ENCODE measurements at places on chromosomes 3 and 15.

- DNase-seq, result no peak
Measured at GRCh38 chr3:178086144-178086825, 450.0 kb upstream of the KCNMB2 start.

DNA sequence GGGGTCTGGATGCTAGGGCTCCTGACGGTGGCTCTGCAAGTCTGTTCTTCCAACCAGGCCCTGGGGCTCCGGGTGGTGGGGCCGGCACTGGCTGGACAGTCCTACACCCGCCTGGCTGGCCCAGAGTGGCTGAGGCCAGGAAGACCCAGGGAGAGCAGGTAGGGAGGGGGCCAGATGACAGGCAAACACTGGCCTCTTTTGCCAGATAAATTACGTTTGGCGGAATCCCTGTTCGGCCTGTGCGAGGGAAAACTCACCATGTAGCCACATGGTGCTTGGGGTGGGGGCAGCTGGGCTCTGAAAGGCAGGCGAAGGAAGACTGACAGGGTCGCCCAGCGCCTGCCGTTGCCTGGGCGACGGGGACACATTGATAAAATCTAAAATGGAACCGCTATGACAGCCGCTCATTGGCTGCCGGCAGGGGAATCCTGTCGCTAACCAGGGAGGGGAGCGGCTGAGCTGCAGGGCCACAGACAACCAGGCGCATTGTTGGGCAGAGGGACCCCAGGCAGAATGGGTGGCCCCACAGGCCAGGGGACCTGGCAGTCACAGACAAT, 30.4 kb downstream of the IQSEC1 start:
- DNase-seq, result no peak

- DNase-seq, result no peak
Measured at GRCh38 chr3:147538034-147538433, 128.9 kb downstream of the ZIC1 start.

DNA sequence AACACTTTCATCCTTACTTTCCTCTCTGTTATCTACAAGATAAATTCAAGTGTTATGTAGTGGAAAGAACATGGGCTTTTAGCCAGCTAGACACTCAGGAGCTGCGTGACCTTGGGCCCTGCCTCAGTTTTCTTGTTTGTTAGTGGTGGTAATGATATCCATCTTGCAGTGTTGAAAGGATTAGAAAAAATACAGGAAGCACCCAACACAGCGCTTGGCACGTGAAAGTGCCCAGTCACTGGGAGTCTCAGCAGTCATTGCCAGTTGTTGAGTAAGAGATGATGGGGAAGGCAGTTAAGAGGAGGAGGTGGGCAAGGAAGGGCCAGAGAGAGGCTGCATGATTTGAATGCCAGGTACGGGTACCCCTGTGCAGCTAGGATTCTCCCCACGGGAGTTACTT, 5.3 kb downstream of the PDIA5 start:
- no peak for DNase-seq

GRCh38 chr3:123276346-123277006, 74.7 kb downstream of the SEC22A start:
- no peak for DNase-seq

DNA sequence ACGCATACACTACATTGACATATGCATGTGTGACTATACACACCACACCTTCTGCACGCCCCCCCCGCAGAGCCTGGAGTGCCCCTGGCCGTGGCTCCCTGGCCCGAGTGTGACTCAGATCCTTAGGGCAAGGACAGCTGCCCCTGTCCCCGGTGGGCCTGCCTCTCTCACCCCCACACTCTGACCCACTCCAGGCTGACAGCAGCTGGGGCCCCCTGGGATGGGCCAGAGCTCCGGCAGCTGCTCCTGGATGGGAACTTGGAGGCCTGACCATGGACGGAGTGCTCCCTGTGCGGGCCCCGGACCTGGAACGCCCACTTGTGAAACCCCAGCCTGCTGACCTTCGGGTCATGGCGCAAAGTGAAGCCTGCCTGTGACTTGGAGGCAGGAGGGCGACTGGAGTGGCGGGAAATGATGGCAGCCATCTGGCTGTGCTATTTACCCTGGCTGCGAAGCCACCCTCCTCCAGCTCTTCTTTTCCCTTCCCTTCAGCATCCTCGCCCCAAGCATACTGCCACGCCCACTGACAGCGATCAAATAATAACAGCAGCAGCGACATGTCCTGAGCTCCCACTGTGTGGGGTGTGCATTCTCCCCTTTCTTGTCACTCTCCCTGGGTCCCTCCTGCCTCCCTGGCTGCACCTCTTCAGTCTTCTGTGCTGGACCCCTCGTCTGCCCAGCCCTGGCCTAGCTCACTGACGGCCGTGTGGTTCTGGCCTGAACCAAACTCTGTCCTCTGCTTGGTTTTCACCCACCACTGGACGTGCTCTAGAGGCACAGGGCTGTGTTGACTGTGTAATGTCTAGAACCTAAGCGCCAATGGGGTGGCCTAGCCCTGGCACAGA, 90.7 kb upstream of the MEF2A start:
- no peak for DNase-seq

DNA sequence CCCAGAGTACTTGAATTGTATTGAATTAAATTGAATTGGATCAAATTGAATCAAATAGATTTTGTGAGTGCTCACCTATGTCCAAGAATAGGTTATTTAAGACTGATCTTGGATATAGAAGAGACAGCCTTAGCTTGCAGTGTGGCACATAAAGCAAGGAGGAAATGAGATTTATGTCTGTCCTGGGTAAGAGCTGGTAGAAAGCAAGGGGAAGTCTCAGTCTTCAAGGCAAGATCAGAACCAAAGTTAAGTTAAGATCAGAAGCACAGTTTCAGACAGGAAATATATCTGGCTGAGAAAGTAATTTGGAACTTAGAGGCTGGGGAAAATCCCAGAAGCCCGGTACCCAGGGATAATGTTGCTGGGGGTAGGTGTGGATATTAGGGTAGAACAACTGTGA, 244.4 kb upstream of the ARPP21 start:
- no peak for DNase-seq

- DNase-seq, result peak; percentile 7
Measured at GRCh38 chr3:154018100-154018696, 103.0 kb upstream of the ARHGEF26 start.

DNA sequence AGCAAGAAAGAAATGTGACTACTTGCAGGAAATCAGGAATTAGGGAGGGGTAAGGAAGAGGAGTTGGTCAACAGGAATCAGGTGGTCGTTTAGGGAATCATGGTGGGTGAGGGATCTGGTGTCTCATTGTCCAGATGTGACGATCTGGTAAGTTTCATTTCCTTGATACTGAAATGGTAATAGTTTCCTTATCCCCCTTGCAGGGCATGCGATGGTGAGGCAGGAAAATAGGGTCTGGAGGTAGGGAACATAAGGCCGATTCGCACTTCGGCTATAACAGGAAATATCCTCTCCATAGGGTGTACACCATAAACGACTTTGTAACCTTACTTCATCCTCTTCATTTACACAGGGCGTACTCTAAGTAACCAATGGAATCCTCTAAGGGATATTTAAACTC, 574 bp upstream of the LRRC34 start:
- no peak for DNase-seq

DNA sequence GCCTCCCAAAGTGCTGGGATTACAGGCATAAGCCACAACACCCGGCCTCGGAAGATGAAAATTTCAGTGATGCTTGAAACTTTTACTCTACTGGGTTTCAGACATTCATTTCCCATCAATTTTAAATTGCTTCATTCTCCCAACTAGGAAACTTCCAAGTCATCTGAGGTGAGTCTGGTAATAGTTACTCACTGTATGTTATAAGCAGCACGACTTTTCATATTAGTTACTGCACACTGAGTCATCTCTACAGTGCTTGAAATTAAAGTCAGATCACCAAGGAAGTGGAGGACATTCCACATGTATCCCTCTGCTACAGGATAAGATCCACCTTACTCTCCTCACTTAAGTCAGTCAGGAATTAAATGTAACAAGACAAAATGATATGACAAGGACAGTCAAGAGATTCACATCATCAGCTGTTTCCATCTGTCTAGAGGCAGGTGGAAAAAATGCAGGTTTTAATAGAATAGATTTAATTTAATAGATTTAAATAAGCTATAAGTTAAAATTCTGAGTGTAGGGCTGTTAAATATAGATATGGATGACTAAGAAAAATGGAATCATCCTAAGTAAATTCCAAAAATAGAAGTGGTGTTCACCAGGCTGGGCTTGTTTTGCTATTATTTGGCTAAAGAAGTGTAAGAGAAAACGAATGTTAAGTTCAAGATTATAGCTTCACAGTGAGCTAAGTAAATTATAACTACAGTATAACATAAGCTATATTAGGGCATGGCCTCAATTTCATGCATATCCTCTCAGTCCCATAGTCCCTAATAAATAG, 104.4 kb downstream of the TMCO5A start:
- no peak for DNase-seq

All from HuH-7.5 (cell line).